ENCODE measurements at places on chromosomes 1 and 21. TPM values are rescaled to one million over a fixed set of nuclear protein-coding genes. Genes with fewer than 3 reads are reported as not detected.

GRCh38 chr1:245278846-245279245 is 124.1 kb downstream of the KIF26B start:
- no peaks in the 10 kb centered on the region for H3K36me3 ChIP-seq
- no peak overlapping the region for H3K4me3 ChIP-seq
- no peaks in the 10 kb centered on the region for H3K4me1 ChIP-seq
- H3K27me3 ChIP-seq, result no peaks in the 10 kb centered on the region
- no peak overlapping the region for H3K27ac ChIP-seq

DNA sequence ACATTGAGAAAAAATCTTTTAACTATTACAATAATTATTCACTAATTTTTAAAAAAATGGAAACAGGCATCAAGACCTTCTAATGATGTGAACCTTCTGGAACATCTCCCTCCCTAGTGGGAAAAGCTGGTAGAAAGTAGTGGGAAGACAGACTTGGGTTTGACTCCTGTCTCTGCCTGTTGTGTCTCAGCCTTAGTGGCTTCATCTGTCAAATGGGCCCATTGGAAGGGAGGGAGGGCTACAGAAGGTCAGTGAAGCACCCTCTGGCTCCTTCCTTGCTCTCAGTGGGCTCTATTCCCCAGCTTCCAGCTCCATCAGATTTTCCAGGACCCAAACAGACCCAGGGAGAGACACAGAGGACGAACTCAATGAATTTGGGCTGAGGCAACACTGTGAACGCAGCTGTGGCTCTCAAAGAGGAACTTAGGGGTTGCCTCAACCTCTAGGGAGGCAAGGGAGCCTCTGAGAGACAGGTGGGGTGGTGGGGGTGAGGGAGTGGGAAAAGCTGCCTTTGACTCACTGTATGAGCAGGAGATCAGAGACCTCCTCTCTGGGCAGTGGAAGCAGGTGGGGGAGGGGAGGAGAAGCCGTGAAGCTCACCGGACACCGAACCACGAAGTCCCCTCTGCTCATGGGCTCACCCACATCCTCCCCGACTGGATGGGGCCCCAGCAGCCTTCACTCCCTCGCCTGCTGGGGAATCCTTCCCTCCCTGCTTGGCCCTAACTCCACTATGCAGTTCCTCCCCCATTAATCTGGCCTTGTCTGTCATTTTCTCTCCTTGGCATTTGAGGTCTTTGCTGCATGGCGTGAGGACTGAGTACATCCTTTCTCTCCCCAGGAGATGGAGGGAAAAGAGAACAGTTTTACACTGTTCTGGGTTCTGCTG is 4.5 kb downstream of the CNR2 start:
- H3K27ac ChIP-seq, result no peak overlapping the region
- DNase-seq, result no peak
- no peaks in the 10 kb centered on the region for H3K4me1 ChIP-seq
- no peak overlapping the region for H3K4me3 ChIP-seq

GRCh38 chr1:1163538-1164070 is 10.1 kb upstream of the TTLL10 start:
- peak overlapping the region; percentile 62 for H3K4me3 ChIP-seq
- peaks cover 11% of the 10 kb centered on the region for H3K4me1 ChIP-seq
- peak overlapping the region; percentile 92 for H3K27ac ChIP-seq
- DNase-seq, result no peak

DNA sequence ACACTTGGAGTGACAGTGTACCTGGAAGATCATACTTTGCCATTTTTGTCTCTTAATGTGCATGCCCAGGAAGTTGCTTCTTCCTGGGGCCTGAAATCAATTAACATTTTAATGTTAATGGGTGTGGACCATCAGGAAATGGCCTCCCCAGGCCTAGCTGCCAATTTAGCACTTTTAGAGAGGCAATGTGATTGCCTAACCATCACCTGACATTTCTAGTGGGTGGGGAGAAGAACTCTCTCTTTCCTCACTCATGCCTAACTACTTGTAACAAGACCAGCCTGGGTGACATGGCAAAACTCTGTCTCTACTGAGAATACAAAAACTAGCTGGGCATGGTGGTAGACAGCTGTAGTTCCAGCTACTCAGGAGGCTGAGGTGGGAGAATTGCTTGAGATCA is 549.0 kb upstream of the RGS18 start:
- H3K27me3 ChIP-seq, result no peaks in the 10 kb centered on the region
- H3K27ac ChIP-seq, result no peak overlapping the region
- no peak overlapping the region for H3K4me3 ChIP-seq
- no peaks in the 10 kb centered on the region for H3K4me1 ChIP-seq
- no peaks in the 10 kb centered on the region for H3K36me3 ChIP-seq
- no peak for DNase-seq

PLA2G2F gene
- total RNA-seq, result not detected

- no peak overlapping the region for H3K27ac ChIP-seq
- no peaks in the 10 kb centered on the region for H3K4me1 ChIP-seq
- H3K4me3 ChIP-seq, result no peak overlapping the region
- no peaks in the 10 kb centered on the region for H3K27me3 ChIP-seq
- H3K36me3 ChIP-seq, result no peaks in the 10 kb centered on the region
Measured at GRCh38 chr1:182702826-182703524, 18.6 kb upstream of the RGS8 start.

FCRL5 gene
- 5.2 TPM for total RNA-seq

DNA sequence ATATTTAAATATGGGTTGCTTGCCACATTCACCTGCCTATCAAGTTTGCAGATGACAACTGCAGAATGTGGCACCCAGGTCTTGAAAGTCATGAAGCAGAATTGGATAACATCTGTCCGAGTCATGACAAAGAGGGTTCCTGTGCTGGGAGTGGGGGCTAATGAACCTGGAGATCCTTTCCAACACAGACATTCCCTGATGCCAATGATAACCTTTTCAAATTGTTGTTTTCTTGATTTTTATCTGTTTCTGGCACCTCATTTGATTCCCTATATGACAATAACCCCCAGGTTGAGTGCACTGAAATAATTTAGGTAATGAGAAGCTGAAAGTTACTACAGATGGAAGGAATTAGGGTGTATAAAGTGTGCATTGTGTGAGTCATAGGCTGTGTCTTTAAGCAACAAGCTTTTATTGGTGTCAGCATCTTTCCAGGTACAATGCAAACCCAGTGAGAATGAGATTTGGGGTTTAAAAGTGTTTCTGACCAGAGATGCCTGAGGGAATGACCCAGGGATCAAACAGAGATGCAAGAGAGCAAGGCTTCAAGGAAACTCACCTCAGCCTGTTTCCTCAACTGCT is 32.0 kb upstream of the IL10 start:
- no peaks in the 10 kb centered on the region for H3K36me3 ChIP-seq
- no peak overlapping the region for H3K4me3 ChIP-seq
- no peak overlapping the region for H3K27ac ChIP-seq
- H3K27me3 ChIP-seq, result no peaks in the 10 kb centered on the region
- no peaks in the 10 kb centered on the region for H3K4me1 ChIP-seq

- H3K4me1 ChIP-seq, result no peaks in the 10 kb centered on the region
- H3K4me3 ChIP-seq, result no peak overlapping the region
- H3K27me3 ChIP-seq, result no peaks in the 10 kb centered on the region
- H3K27ac ChIP-seq, result no peak overlapping the region
- no peak for DNase-seq
- H3K36me3 ChIP-seq, result peaks cover 4% of the 10 kb centered on the region
Measured at GRCh38 chr1:171576144-171576543, 45.9 kb upstream of the MYOCOS start.

DNA sequence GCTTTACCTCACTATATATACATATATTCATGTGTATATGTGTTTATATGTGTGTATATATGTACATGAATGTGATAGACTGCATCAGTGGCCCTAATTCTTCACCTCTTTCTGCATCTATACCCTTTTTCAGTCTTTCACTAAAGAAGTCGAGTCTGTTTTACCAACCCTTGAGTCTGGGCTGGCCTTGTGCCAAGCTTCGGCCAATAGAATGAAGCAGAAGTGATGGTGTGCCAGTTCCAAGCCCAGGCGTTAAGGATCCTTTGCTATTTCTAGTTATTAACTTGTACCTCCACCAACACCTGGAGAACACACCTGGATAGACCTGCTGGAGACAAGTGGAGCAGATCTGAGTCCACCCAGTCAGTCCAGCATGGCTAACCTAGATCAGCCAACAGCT is 61.6 kb upstream of the PPM1J start:
- DNase-seq, result no peak
- no peak overlapping the region for H3K4me3 ChIP-seq
- no peaks in the 10 kb centered on the region for H3K36me3 ChIP-seq
- no peaks in the 10 kb centered on the region for H3K27me3 ChIP-seq
- H3K4me1 ChIP-seq, result no peaks in the 10 kb centered on the region

GRCh38 chr1:6207921-6208320 is 2.0 kb downstream of the RNF207 start:
- H3K4me1 ChIP-seq, result peaks cover 3% of the 10 kb centered on the region
- H3K27ac ChIP-seq, result no peak overlapping the region
- H3K4me3 ChIP-seq, result no peak overlapping the region
- no peak for DNase-seq

- H3K27ac ChIP-seq, result no peak overlapping the region
- H3K4me3 ChIP-seq, result no peak overlapping the region
- H3K36me3 ChIP-seq, result no peaks in the 10 kb centered on the region
- H3K27me3 ChIP-seq, result no peaks in the 10 kb centered on the region
- no peak for DNase-seq
Measured at GRCh38 chr1:219621047-219621786, 8.3 kb upstream of the ZC3H11B start.

DNA sequence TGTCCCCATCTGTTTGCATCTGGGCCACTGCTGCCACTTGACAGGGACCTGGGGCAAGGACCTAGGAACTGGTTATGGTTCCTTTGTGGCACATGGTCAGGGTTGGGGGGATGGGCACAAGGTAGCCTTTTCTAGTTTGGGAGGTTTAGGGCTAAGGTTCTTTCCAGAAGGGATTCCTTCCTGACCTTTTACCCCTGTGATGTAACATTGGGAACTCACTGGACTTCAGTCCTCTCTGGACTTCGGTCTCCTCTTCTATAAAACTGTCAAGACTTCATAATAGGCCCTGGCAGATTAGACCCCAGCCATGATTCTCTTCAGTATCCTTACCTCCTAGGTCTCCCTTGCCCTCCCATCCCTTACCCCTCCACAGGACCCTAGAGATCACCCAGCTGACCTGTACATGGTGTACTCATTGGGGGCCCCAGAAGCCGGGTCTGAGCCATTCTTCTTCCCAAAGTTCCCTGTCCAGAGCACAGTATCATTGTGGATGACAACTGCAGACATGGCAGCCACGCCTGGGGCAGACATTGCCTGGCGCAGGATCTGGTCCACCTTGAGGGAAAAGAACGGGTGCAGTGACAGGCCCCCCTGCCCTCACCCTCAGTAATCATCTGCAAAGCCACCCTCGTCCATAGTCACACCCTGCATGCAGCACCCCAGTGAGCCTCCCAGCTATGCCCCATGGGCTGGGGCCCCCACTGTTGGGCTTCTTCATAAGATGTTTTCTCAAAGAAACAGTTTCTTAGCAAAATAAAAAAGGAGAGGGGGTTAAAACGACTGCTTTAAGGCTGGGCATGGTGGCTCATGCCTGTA is 12.9 kb downstream of the LACTBL1 start:
- no peaks in the 10 kb centered on the region for H3K4me1 ChIP-seq
- no peak overlapping the region for H3K27ac ChIP-seq
- no peak overlapping the region for H3K4me3 ChIP-seq
- H3K27me3 ChIP-seq, result no peaks in the 10 kb centered on the region
- H3K36me3 ChIP-seq, result no peaks in the 10 kb centered on the region

GRCh38 chr21:46320331-46320801 is 3.3 kb downstream of the C21orf58 start:
- no peaks in the 10 kb centered on the region for H3K36me3 ChIP-seq
- H3K4me1 ChIP-seq, result peaks cover 3% of the 10 kb centered on the region
- no peak overlapping the region for H3K4me3 ChIP-seq
- H3K27ac ChIP-seq, result no peak overlapping the region

OR14K1 gene
- 1.0 TPM for total RNA-seq

- no peak for DNase-seq
- no peaks in the 10 kb centered on the region for H3K4me1 ChIP-seq
- H3K27ac ChIP-seq, result no peak overlapping the region
- H3K4me3 ChIP-seq, result peak overlapping the region; percentile 56
- peaks cover 35% of the 10 kb centered on the region for H3K27me3 ChIP-seq
- no peaks in the 10 kb centered on the region for H3K36me3 ChIP-seq
Measured at GRCh38 chr1:75615613-75616435, 4.9 kb upstream of the SLC44A5 start.

SIPA1L2 gene
- total RNA-seq, result 16.3 TPM

NOS1AP gene
- total RNA-seq, result 17.6 TPM

DNA sequence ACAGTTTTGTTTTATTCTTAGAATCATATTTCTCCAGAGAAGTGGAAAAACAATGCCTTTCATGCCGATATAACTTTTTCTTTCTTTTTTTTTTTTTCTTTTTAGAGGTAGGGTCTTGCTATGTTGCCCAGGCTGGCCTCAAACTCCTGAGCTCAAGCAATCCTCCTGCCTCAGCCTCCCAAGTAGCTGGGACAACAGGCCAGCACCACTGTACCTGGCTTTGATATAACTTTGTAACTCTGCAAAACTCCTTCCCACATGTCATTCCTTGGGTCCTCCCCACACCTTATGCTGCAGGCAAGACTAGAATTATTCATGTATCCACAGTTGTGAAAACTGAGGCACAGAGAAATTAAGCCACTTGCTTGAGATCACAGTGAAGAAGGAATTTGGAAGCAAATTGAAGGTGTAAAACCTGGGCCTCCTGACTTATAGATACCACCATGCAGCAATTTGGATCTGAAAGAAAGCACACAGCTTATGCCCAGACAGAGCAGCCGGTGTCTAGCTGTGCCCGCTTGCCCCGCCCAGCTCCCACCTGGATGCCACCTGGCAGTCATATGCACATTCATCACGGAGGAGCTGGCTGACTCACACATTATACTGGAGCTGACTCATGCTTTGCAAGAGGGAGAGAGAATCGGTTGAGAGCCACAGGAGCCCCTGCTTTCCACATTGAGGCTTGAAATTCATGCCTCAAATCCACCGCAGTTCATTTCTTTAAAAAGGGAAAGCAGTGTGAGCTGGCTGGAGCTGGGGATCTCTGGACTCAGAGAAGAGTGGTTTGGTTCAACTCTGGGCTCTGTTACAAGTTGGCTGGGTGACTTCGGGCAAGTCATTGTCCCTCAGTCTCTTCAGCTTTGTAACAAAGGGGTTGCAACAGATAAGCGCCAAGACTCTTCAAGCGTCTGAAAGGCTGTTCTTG is 8.3 kb upstream of the SLC2A1 start:
- peak; percentile 73 for DNase-seq
- H3K4me3 ChIP-seq, result no peak overlapping the region
- no peaks in the 10 kb centered on the region for H3K4me1 ChIP-seq
- no peaks in the 10 kb centered on the region for H3K36me3 ChIP-seq

DNA sequence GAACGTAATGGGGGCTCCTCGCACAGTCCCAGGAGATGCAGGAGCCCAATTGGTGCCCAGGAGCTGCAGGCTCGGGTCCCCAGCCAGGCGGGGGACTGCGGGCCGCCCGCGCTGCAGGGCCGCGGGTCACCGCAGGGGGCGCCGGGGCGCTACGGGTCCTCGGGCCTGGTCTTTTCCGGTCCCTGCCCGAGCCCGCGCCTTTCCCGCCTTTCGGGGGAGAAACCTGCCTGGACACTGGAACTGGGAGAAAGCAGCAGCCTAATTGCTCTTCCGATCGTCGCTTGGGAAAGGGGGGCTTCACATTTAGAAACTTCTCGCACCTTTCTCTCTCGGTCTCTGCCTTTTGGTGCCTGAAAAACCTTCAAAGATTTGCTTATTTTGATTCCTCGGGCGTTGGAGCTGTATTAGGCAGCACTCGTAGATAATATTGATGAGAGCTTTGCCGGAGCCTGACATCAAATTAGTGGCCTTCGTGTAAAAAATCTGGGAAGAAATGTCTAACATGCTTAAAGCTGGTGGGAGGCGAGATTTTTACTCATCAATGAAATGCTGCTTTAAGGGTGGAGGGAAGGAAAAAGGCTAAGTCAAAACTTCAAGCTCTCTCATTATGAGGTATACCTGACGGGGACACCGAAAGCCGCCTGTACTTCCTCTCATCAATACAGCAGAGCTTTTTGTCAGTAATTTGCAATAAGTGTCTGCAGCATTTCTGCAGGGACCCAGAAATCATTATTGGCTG is 12.6 kb upstream of the BARHL2 start:
- H3K36me3 ChIP-seq, result no peaks in the 10 kb centered on the region
- H3K4me3 ChIP-seq, result no peak overlapping the region
- no peak for DNase-seq
- peaks cover 3% of the 10 kb centered on the region for H3K27me3 ChIP-seq
- H3K27ac ChIP-seq, result no peak overlapping the region
